ENCODE measurements at places on chromosomes 4 and X.

DNA sequence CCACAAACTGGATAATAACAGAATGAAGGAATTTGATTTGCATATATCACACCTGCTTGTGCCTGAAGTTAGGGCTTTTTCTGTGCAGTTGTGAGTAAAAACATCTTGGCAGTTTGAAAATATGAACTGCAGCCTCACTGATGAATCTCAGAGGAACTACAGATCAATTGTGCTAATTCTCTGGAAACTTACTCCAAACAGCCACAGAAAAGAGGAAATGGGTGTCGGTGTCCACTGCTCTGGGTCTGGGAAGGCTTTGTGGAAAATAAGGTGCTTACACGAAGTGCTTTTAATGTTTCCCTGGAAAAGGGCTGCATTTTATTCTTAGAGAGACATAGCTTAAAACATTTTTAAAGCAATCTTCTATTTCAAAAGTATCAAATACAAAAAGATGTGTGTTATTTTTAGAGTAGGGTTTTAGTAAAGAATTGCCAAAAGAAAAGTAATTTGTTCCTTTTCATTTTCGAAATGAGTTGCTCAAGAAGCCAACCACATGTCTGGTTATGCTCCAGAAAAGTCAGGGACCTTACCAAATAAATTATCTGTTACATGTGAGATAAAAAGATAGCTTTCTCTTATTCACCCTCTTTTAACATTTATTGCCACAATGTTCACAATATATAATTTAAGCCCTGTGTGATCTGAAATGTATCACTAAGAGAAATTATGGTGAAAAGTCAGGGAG lies 240.1 kb downstream of the FRAS1 start:
- no peak for DNase-seq

- no peak for DNase-seq
Measured at GRCh38 chr4:67963356-67963755, at the start of gene TMPRSS11A. Gene TMPRSS11A, minus strand, starts transcription at chr4:67963493. Its CDS starts 100 bp downstream, at chr4:67963393.

DNA sequence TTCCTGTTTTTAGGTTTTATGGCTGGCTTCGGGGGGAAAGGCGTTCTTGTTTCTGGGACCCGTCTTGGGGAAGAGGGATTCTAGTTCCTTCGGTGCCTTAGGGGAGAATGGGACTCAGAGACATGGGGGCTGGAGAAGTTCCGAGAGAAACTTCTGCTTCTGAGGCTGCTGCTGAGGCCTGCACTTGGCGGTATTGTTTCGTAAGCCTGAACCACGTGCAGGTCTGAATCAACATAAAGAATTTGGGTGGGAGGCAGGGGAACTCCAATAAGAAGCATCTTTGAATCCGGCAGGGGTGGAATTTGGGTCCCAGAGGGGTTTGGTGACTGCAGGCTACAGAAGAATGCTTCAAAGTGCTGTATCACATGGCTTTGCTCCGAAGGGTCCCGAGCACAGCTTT lies 15.1 kb downstream of the XG start:
- DNase-seq: no peak

- no peak for DNase-seq
Measured at GRCh38 chr4:123415977-123416376, 19.4 kb downstream of the SPRY1 start.

DNA sequence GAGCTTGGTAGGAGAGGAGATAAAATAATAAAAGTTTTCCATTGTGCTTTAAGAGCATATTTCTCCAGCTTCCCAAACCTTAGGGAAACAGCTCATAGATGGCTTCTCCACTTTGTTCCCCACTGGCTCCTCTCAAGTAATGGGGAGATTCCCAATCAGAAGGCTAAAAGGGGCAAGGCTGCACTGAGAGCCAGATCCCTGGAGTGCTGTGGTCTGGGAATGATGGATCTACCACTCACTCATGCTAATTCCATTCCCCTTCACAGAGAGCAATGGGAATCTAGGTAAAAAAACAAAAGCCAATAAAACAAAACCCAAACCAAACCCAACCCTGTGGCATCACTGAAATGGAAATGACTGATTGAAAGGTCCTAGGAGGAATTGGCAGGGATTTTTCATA lies 219.7 kb upstream of the MBNL3 start:
- no peak for DNase-seq

DNA sequence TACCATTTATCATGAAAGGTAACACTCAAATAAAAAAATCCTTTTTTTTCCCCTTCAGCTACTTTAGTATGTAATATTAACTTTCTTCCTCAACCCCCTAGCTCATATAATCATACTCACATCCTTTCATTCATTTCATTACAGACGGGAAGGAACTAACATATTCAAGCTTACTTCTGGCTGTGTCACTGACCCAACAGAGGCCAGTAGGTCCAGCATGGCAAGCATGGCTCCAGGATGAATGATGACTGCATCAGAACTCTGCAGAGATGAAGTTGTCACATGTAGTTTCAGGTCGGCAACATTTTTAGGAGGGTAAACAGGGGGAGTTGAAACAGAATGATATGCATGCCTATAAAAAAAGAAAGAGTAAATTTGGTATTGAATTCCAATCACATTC lies 163.4 kb downstream of the WDFY3 start:
- no peak for DNase-seq

DNA sequence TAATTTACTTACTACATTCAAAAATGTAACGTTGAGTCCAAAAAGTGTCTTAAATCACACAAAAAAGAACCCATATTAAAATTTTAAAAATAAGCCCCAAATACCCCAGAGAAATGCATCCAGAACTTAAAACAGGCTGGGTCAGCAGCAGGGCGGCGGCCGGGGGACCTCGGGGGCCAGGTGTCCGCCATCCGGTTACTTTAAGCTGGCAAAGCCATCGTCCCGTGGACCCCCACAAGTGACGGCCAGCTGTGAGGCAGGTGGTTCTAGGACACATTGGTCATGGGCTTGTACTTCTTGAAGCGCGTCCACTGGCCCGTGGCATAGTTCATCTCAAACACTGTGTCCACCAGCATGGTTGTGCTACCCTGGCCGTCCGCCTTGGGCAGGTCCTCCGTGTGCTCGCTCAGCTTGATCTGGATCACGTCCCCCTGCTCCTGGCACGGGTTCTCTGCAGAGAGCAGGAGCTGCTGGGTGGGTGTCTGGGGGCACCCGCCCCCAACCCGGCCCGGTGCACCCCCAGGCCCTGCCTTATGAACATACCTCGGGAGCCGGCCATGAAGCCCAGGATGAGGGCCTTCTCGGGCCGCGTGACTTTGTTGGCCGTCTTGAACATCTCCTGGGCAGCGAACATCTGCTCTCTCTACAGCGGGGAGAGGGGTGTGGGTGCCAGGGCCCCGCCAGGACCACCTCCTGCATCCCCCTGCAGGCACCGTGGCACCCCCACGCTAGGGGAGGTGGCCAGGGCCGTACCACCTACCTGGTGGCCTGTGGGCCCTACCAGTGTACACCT lies 25.5 kb downstream of the NELFA start:
- DNase-seq: no peak

- DNase-seq: no peak
Measured at GRCh38 chrX:31819455-31819854, 747.6 kb upstream of the FTHL17 start.

- peak; percentile 48 for DNase-seq
Measured at GRCh38 chrX:53682885-53683555, 3.5 kb downstream of the HUWE1 start.

- DNase-seq: no peak
Measured at GRCh38 chrX:580030-580429, 50.6 kb upstream of the SHOX start.

GRCh38 chrX:154991039-154991438 lies 31.5 kb downstream of the F8 start:
- DNase-seq: no peak

DNA sequence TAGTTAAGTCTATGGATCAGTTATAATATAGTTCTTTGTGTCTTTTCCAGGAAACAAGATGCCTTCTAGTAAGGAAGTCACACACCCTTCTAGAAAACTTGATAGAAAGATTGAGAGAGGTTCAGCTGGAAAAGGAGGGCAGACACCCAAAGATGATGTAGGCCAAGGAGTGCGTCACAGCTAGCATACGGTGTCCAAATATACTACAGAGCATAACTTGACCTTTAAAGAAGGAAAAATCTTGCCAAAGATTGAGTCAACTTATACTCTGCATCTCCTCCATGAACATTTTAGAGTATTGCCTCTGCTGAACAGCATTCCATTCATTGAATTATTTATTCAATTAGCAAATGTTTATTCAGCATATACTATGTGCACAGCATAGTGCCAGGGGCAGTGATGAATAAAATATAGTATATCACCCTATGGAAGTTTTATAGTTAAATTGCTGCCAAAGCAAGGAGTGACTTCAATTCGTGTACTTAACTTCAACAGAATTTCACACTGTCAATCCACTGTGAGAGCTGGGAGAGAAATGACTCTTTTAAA lies 51.9 kb upstream of the SLC6A14 start:
- DNase-seq: peak; percentile 66

DNA sequence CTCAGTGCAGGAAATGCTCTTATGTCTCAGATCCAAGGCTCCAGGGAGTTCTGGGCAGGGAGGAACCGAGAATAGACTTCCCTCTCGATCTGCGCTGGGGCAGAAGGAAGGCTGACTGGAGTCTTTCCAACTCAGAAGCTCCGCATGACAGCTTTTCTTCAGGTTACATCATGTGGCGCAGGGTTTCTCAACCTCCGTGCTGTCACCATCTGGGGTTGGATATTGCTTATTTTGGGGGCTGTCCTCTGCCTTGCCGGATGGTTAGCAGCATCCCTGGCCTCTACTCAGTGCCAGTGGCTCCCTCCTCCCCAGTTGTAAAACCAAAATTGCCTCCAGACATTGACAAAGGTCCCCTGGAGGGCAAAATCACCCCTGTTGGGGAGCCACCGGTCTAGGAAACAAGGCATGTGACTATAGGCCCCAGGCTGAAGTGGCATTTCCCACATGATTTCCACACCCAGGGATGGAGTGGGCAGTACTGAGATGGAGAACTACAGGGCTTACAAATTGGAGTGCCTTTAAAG lies 21.4 kb downstream of the REELD1 start:
- no peak for DNase-seq

DNA sequence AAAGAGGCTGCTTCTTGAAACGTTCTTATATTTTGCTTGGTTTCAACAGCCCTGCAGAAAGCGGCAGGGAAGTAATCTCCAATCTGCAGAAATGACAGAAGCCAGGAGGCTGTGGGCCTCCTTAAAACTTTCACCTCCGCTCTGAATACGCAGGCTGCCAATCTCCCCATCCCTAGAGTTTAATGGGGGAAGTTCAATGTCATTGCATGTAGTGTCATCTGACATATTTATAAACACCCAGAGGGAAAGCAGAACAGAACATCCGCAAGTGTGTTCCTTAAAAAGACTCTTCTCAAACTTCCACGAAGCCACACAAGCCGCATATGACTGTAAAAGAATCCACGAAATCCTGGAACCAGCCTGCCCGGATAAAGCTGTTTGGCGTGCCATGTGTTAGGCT lies 148.8 kb upstream of the TBL1X start:
- no peak for DNase-seq

GRCh38 chr4:137519406-137519805 lies 12.9 kb downstream of the PCDH18 start:
- DNase-seq: no peak

- no peak for DNase-seq
Measured at GRCh38 chr4:134078230-134078914, 123.2 kb downstream of the PABPC4L start.

- no peak for DNase-seq
Measured at GRCh38 chr4:96342196-96342595, 502.3 kb downstream of the PDHA2 start.

- no peak for DNase-seq
Measured at GRCh38 chrX:2894885-2895292, 34.2 kb downstream of the ARSD start.

- DNase-seq: no peak
Measured at GRCh38 chr4:1972414-1972813, 36.4 kb downstream of the NELFA start.

- peak; percentile 14 for DNase-seq
Measured at GRCh38 chrX:153409414-153410101, 1.7 kb upstream of the ZFP92 start.

GRCh38 chr4:36244257-36245082 lies at the start of gene ARAP2:
Gene ARAP2, minus strand, starts transcription at chr4:36244514. Its CDS starts 15,028 bp downstream, at chr4:36229486.
- DNase-seq: peak; percentile 47

DNA sequence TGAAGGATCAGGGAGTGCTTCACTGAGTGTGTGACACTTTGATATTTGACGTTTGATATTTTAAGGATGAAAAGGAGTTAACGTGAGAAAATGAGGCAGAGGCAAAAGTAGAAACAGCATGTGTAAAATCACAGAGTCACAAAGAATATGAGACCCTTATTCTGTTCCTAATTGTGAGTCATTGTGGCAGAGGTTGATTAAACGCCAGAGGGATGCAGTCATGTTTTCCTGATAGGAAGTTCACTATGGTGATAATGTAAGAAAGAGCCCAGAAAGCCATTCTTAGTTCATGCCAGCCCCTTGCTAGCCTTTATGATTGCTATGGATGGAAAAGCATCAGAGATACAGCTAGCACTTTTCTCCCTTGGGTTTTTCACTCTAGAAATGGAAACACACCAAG lies 33.5 kb upstream of the IGSF1 start:
- DNase-seq: no peak

- no peak for DNase-seq
Measured at GRCh38 chrX:124203311-124203710, 129.1 kb upstream of the TEX13D start.

GRCh38 chrX:136780763-136781162 lies at the start of gene ARHGEF6:
Gene ARHGEF6, minus strand, starts transcription at chrX:136780932. Its CDS starts 50 bp downstream, at chrX:136780882.
- DNase-seq: peak; percentile 31

DNA sequence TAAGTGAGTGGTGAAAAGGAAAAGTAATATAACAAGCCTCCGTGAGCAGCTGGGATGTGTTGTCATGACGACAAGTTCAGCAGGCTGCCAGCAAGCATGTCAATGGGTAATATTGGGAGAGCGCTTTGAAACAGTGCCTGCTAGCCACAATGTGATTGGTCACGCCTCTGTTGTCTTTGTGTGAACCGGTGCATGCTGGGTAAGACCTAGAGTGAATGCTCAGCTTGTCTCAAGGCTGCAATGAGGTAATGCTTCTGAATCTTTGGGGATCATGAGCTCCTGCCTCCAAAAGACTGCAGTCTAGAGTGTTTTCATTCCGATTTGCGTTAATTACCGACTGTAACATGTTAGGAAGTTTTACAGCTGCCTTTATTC lies 54.9 kb downstream of the STOX2 start:
- peak; percentile 87 for DNase-seq

GRCh38 chrX:3256868-3257267 lies 89.6 kb downstream of the MXRA5 start:
- no peak for DNase-seq

DNA sequence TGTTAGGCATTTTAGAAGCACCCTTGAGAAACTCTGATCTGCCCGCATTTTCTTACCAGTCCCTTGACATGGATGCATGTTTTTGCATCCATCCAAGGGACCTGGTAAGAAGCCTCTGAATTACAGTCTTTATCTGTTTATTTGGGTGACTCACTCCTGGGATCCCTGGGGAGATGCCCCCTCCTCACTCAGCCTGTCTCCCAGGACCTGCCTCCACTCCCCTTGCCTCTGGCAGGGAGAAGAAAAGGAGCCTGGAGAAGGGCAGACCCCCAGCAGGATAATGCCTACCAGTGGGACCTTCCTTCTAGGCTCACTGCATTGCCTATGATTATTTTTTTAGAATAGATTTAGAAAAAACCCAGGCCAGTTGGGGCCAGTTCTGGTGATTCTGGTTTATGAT lies 329.4 kb downstream of the PTTG2 start:
- DNase-seq: no peak

GRCh38 chr4:39032218-39033085 lies at the start of gene TMEM156:
Gene TMEM156, minus strand, starts transcription at chr4:39032409. Its CDS starts 96 bp downstream, at chr4:39032313.
- no peak for DNase-seq
